Upper lobe of right lung (tissue), 1 donor: ENCODE measurements at places on chromosomes 12 and 14. TPM values are rescaled to one million over a fixed set of nuclear protein-coding genes. Genes with fewer than 3 reads are reported as not detected.
A peak's percentile ranks its signal among the peaks of the same experiment; 100 is the strongest.

GRCh38 chr14:71246539-71246938 lies 339.3 kb downstream of the PCNX1 start:
- H3K27ac ChIP-seq, result no peak overlapping the region
- H3K36me3 ChIP-seq, result no peaks in the 10 kb centered on the region
- no peaks in the 10 kb centered on the region for H3K27me3 ChIP-seq
- H3K4me3 ChIP-seq, result no peak overlapping the region
- no peak for DNase-seq

Gene GALNT16
- 3.0 TPM for total RNA-seq

DNA sequence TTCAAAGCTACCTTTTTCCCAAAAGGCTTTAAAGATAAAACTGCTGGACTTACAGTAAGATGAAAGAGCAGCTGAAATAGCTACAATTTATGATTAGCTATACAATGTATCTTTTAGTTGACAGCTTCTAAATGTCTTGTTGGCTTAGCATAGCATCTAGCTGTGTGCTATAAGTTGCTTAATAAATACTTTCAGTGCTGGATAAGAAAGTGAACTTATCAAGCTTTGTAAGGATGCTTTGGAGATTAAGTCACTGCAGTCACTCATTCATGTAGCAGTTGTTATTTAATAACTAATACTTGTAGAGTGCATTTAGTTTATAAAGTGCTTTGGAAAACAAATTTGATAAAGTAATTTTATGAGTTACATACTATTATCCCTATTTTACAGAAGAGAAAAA lies 14.6 kb downstream of the CFAP54 start:
- no peak overlapping the region for H3K27ac ChIP-seq
- peaks cover 17% of the 10 kb centered on the region for H3K4me1 ChIP-seq

GRCh38 chr14:65476273-65476941 lies 63.9 kb downstream of the FUT8 start:
- no peaks in the 10 kb centered on the region for H3K4me1 ChIP-seq
- DNase-seq, result no peak
- no peak overlapping the region for H3K4me3 ChIP-seq
- no peak overlapping the region for H3K27ac ChIP-seq

DNA sequence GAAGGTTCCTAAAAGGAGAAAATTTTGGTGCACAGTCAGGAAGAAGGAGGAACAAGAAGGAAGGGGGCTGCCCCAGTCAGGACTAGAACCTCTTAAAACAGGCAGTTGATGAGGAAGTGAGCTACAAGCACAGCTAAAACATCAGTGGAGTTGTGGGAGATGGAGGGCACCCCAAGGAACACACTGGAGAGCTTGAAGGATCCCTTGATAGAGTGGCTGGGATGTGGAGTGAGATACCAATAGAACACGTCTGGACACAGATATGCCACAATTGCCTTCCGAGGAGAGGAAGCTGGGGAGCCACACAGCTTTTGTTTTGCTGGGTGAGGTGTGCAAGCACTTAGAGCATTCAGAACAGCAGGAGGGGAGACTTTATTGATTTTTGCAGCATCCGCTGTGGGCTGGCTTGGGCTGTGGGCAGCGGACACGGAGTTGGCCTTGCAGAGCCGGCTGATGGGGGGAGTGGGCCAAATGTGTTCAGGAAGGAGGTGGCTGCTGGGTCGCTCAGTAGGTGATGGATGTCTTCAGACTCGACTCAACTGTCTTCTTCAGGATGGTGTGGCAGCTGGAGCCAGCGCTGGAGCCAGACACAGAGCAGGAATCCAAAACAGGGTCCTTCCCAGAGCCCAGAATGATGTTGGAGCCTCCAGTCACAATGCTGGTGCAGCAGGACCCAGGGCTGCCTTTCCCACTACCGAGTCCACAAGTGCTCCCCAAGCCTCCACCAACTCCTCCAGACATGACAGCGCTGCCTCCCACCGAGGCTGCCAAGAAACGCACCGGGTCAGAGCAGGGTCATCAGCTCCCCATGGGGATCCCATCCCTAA lies 4.7 kb upstream of the KRT79 start:
- peaks cover 10% of the 10 kb centered on the region for H3K27me3 ChIP-seq
- H3K4me1 ChIP-seq, result no peaks in the 10 kb centered on the region
- H3K4me3 ChIP-seq, result no peak overlapping the region

DNA sequence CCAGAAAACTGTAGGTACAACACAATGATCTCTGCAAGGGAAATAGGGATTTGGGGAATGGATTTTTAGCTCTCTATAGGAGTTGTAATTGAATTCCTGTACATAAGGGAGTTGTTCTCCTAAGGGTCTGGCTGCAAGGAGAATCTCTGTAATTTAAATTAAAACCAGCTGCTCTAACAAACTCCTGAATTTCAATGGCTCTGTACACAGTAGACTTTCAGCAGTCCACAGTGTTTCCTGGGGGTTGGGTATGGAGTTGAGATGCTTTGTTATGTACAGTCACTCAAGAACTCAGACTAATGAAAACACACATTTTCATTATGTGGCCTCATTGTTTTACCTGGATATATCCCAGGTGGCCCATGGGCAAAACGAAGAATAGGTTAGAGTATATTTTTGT lies 93.2 kb downstream of the NAV3 start:
- H3K27me3 ChIP-seq, result no peaks in the 10 kb centered on the region
- no peak overlapping the region for H3K27ac ChIP-seq
- H3K36me3 ChIP-seq, result no peaks in the 10 kb centered on the region
- no peak for DNase-seq
- no peaks in the 10 kb centered on the region for H3K4me1 ChIP-seq

DNA sequence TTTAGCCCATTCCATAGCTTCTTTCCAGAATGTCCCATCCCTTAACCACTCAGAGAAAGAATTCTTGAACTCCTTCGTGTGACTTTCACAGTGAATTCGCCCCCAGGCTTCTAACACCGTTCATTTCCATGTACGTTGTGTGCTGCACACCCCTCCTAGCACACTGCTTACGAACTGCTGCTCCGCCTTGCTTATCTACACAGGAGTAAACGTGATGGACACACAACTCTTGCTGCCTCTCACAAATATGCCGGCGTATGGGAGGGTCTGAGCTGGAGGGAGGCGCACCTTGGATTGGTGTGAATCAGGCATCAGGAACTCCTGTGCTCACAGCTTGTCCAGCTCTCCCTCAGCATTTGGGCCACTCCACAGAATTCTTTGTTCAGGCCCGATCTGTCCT lies 3.9 kb upstream of the ADGRD1 start:
- no peak for DNase-seq
- no peak overlapping the region for H3K4me3 ChIP-seq
- no peaks in the 10 kb centered on the region for H3K27me3 ChIP-seq
- no peak overlapping the region for H3K27ac ChIP-seq
- H3K36me3 ChIP-seq, result no peaks in the 10 kb centered on the region

DNA sequence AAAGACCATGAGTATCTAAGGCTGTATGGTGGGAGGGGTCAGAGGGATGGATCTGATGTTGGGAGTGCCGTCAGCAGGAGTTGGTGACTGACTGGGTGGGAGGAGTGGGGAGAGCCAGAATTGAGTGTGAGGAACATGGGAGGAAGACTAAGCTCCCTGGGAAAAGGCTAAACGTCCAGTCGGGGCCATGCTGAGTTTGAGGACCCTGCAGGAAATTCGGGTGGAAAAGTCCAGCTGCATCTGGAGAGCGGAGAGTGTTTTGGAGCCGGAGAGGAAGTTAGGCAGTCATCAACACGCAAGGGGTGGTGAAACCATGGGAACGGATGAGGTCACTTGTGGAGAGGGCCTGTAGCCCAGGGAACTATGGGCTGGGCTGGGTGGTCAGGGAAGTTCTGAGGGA lies 60.9 kb downstream of the ELK3 start:
- H3K4me3 ChIP-seq, result no peak overlapping the region
- H3K27ac ChIP-seq, result peak overlapping the region; percentile 56
- H3K27me3 ChIP-seq, result no peaks in the 10 kb centered on the region
- no peaks in the 10 kb centered on the region for H3K36me3 ChIP-seq
- peaks cover 13% of the 10 kb centered on the region for H3K4me1 ChIP-seq
- no peak for DNase-seq

DNA sequence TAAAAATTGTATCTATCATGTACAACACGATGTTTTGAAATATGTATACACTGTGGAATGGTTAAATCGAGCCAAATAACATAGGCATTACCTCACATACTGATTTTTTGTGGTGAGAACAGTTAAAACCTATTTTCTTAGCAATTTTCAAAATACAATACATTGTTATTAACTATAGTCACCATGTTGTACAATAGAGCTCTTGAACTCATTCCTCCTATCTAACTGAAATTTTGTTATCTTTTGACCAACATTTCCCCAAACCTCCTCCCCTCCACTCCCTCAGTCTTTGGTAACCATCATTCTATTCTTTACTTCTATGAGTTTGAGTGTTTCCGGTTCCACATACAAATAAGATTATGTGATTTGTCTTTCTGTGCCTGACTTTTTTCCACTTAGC lies 6.8 kb upstream of the SLC38A2 start:
- no peak overlapping the region for H3K4me3 ChIP-seq
- H3K36me3 ChIP-seq, result no peaks in the 10 kb centered on the region
- no peak overlapping the region for H3K27ac ChIP-seq
- DNase-seq, result no peak
- no peaks in the 10 kb centered on the region for H3K27me3 ChIP-seq

GRCh38 chr12:70186436-70186835 lies 56.8 kb upstream of the CNOT2 start:
- no peaks in the 10 kb centered on the region for H3K27me3 ChIP-seq
- no peak for DNase-seq
- H3K4me1 ChIP-seq, result no peaks in the 10 kb centered on the region
- H3K27ac ChIP-seq, result no peak overlapping the region

Gene IL31
- not detected for total RNA-seq

- H3K27ac ChIP-seq, result no peak overlapping the region
- H3K4me3 ChIP-seq, result peak overlapping the region; percentile 25
- no peaks in the 10 kb centered on the region for H3K27me3 ChIP-seq
- no peak for DNase-seq
- no peaks in the 10 kb centered on the region for H3K36me3 ChIP-seq
Observed at GRCh38 chr12:9925705-9926393, 6.3 kb downstream of the CLEC2A start.

- no peaks in the 10 kb centered on the region for H3K27me3 ChIP-seq
- no peak for DNase-seq
- H3K36me3 ChIP-seq, result no peaks in the 10 kb centered on the region
- peak overlapping the region; percentile 69 for H3K4me3 ChIP-seq
- peak overlapping the region; percentile 93 for H3K27ac ChIP-seq
- H3K4me1 ChIP-seq, result peaks cover 22% of the 10 kb centered on the region
Observed at GRCh38 chr12:10365696-10366405, 24.0 kb downstream of the KLRK1 start.

Gene GPRC5D
- total RNA-seq, result not detected

- no peak for DNase-seq
- H3K4me1 ChIP-seq, result no peaks in the 10 kb centered on the region
- no peaks in the 10 kb centered on the region for H3K36me3 ChIP-seq
- H3K4me3 ChIP-seq, result no peak overlapping the region
- H3K27me3 ChIP-seq, result peaks cover 45% of the 10 kb centered on the region
- no peak overlapping the region for H3K27ac ChIP-seq
Observed at GRCh38 chr12:113500306-113500675, 28.6 kb upstream of the LHX5 start.

DNA sequence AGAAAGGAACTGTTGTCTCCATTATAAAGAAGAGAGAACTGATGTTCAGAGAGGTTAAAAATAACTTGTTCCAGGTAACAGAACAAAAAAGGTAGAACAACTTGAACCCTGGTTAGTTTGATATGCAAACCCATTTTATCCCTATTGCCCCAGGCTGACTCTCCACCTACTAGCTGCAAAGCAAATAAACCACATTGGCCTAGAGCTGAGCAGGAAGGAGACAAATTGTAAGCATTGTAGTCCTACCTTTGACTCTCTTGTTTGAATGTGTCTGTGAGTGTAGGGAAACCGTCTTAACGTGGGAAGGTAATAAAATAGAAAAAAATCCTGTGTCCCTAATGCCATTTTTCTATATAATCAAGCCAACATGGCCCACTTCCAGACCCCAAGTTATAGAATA lies 126.4 kb downstream of the CCER1 start:
- H3K4me3 ChIP-seq, result no peak overlapping the region
- no peak for DNase-seq
- no peak overlapping the region for H3K27ac ChIP-seq
- H3K4me1 ChIP-seq, result no peaks in the 10 kb centered on the region
- no peaks in the 10 kb centered on the region for H3K36me3 ChIP-seq

DNA sequence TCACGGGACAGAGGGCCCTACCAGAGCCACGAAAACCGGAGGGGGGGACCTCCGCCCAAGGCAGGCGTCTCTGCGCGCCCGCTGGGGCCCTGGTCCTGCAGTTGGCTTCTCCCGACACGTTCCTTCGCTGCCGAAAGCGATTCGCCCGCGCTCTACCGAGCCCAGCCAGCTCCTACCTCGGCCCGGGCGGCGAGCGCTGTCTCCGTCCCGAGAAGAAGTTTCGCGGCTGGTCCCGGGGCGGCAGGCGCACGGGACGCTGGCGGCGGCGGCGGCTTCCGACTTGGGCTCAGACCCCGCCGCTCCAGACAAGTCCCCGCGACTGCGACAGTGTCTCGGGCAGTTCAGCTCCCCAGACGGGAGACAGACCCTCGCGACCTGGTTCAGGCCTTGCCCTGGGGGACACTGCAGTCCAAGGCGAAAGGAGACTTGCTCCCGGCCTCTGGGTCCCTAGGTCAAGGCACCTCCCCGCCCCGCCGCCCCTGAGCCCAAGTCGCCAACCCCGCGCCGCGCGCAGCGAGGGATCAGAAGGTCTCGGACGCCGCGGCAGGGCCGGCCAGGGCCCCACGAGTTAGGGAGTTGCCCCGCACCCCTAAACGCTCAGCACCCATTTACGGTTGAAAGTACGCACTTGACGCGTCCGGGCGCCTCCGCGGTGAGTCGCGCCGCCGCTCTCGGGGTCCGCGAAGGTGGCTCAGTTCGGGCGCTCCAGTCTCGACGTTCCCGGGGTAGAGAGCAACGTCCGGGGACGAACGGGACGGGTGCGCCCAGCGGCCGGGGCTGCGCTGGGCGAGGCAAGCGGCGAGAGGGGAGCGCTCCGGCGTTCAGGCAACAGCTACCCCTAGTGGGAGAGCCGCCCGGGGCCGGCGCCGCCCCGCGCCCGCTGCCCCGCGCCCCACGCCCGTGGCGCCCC lies 1.4 kb upstream of the DIO3 start:
- peaks cover 61% of the 10 kb centered on the region for H3K27me3 ChIP-seq
- no peaks in the 10 kb centered on the region for H3K36me3 ChIP-seq
- peak overlapping the region; percentile 71 for H3K27ac ChIP-seq
- peaks cover 4% of the 10 kb centered on the region for H3K4me1 ChIP-seq

DNA sequence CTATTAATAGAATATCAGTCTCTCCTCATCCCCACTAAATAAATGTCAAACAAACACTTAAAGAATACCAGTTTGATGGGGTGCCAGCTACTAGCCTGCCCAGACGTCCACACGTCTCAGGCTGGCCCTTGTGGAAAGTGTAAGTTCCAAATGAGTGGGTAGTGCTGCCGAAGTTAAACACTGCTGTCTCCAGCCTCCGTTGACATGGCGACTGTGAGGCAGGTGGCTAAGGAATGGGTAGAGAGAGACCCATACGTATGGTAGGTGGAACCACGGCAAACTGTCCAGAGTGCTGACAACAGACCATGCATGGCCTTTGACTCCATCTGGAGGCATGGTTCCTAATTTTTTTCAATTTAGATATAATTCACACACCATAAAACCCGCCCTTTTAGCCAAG lies 37.9 kb downstream of the PITPNM2 start:
- H3K4me1 ChIP-seq, result peaks cover 36% of the 10 kb centered on the region
- no peak overlapping the region for H3K27ac ChIP-seq
- H3K4me3 ChIP-seq, result no peak overlapping the region
- no peaks in the 10 kb centered on the region for H3K36me3 ChIP-seq
